ENCODE measurements at places on chromosomes 12 and 14. TPM values are rescaled to one million over a fixed set of nuclear protein-coding genes. Genes with fewer than 3 reads are reported as not detected.

DNA sequence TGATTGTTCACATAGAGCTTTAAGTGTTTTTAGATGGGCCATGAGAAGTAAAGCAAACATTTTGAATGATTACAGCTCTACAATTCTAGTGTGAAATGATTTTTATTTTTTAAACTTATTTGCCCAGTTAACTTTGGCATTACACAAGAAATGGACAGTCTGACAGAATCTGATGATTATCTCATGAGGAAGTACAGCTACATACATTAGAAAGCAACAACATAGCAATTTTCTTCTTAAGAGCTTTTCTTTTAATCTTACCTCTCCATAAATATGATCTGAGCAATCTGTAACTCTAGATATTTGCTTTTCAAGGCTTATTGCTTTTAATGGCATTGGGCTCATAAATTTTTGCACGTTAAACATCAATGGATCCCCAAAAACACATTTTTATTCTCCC lies 26.5 kb upstream of the PPP1R12A start:
- H3K4me3 ChIP-seq = no peak overlapping the region
- no peaks in the 10 kb centered on the region for H3K4me1 ChIP-seq
- H3K27me3 ChIP-seq = no peaks in the 10 kb centered on the region
- no peak for DNase-seq
- H3K27ac ChIP-seq = no peak overlapping the region

GRCh38 chr12:10252201-10252600 lies 39.5 kb downstream of the GABARAPL1 start:
- H3K27me3 ChIP-seq = no peaks in the 10 kb centered on the region
- H3K27ac ChIP-seq = no peak overlapping the region
- H3K4me1 ChIP-seq = no peaks in the 10 kb centered on the region
- no peaks in the 10 kb centered on the region for H3K36me3 ChIP-seq

DNA sequence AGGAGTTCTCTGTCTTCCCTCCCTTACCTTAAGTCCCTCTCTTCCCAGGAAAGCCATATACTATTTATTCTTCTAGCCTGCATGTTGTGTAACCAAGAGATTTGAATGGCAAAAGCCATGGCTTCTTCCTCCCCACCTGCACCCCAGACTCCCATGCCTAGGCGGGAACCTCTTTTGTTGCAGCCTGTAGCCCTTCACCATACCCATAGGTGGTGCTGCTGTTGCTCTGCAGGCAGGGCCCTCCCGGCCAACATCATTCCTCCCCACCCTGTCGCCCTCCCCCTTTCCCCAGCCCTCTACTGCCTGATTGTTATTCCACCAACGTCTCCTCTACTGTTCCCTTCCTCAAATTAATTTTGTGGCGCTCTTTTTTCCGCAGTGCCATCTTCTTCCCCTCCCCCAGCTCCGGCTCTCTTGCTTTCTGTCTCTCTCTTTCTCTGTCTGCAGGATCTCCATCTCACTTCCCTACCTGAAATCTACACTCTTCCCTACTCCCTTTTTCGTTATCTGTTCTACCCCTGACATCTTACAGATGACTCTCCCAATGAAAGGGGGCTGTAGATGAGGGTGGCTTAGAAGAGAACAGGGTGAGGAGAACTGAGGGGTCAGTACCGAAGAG lies 13.8 kb downstream of the NGDN start:
- H3K27ac ChIP-seq = no peak overlapping the region
- no peak for DNase-seq
- peaks cover 7% of the 10 kb centered on the region for H3K36me3 ChIP-seq
- H3K27me3 ChIP-seq = no peaks in the 10 kb centered on the region
- no peak overlapping the region for H3K4me3 ChIP-seq

GRCh38 chr14:99179506-99179905 lies 92.5 kb downstream of the BCL11B start:
- H3K4me1 ChIP-seq = peaks cover 56% of the 10 kb centered on the region
- no peak for DNase-seq
- peaks cover 87% of the 10 kb centered on the region for H3K36me3 ChIP-seq
- no peak overlapping the region for H3K4me3 ChIP-seq

DNA sequence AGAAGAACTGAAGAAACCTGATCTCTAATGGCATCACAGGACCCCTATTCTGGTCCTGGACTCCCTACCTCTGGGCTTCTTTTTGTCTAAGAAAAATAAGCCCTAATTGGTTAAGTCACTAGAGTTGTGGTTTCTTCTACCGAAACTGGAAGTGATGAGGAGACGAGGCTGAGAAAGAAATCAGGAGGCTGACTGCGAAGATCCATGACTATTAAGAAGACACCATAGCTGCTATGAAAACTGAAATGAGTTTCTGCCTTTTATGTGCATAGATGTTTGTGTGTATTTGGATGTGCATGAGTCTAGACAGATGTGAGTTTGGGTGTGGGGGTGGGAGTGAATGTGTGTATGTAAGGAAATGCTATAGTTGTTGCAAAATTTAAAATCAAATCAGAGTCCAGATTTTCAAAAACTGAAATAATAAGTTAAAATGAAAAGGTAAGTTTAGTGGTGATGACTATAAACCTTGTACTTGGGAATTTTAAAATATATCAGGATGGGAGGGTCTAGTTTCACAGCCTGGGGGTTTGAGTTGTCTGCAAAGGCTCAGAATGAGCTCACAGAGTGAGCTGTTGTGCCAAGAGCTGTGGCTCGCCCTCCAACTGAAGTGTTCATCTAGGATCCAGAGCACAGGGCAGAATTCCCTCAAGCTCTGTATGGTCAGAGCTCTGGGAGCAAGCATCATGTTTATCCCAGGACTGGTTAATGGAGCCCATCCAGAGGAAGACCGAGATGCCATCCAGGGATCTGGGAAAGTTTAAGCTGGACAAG lies 94.9 kb downstream of the VCPKMT start:
- H3K27ac ChIP-seq = no peak overlapping the region
- H3K36me3 ChIP-seq = no peaks in the 10 kb centered on the region
- H3K4me3 ChIP-seq = no peak overlapping the region
- H3K27me3 ChIP-seq = no peaks in the 10 kb centered on the region

Gene ESRRB
- 0.47 TPM for total RNA-seq

DNA sequence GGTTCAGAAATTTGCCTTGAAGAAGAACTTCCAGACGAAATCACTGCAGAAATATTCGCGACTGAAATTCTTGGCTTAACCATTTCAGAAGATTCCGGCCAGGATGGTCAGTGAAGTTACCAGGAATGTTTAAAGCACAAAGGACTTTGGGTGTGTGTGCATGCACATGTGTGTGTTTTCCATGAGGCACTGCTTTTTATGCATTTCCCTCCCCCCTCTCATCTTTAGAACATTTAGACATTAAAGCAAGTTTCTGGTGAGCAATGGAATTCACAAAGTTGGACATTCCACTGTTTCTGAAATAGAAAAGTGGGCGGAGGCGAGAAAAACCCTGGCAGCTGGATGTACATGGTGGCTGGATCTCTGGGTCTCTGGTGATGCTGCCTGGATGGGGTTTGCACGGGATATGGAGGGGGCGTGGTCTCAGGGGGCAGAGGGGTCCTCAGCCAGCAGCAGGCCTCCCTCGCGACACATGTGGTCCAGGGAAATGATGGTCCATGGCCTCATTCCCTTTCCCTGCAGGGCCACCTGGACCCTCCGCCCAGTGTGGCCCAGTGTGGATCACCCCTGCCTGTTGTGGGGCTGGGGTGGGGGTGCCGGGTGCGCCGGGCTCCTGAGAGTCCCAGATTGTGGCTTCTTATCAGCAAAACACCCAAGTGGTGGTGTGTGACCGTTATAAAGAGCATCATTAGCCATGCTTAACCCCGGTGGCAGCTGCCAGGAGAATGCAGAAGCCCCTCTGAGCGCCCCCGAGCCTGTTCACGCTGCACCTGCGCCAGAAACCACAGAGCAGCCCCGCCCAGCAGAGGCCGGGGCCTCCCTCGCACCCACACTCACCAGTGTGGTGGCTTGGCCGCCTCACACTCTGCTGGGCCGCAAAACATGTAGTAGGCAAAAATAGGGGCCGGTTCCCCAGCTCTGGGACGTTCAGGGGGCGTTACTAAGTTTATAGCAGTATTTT lies 17.8 kb upstream of the BCL7A start:
- peak overlapping the region; percentile 46 for H3K4me3 ChIP-seq
- DNase-seq = no peak
- peaks cover 48% of the 10 kb centered on the region for H3K4me1 ChIP-seq
- H3K27me3 ChIP-seq = no peaks in the 10 kb centered on the region
- peak overlapping the region; percentile 67 for H3K27ac ChIP-seq
- H3K36me3 ChIP-seq = peaks cover 7% of the 10 kb centered on the region

DNA sequence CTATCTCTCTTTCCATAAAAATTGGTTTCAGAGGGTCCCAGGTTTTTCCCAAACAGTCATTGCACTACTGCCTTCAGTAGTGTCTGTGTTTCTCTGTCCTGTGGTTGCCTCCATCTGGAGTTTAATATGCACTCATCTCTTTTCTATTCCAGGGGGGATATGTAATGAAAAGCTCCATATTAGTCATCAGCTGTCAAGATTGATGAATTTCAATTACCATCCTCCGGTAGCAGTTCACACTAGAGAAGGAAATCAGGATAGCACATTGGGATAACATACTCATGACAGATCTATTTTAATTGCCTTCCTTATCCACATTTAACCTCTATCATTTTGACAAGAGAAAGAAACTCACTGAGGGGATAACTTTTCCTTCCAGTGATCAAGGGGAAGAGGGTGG lies 589.0 kb upstream of the SEL1L start:
- H3K36me3 ChIP-seq = no peaks in the 10 kb centered on the region
- H3K27me3 ChIP-seq = no peaks in the 10 kb centered on the region
- no peak for DNase-seq
- no peaks in the 10 kb centered on the region for H3K4me1 ChIP-seq

Gene KRT73
- total RNA-seq = 0.28 TPM

DNA sequence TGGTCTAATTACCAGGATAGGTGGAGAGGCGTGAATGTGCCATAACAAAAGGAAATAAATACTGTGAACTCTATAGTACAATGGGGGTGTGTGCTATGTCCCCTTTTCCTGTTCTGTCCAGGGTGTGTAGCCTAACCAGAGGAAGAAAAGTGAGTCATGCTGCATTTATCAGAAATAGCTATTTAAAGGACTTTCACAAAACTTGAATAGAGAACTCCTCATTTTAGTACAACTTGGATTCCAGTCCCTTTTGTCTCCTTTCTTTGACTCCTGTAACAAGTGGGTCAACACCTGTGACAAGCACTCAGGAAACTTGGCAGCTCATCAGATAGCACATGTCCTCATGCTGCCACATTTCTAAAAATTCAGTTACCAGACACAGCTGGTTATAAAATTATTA lies 123.4 kb downstream of the CCDC91 start:
- peaks cover 3% of the 10 kb centered on the region for H3K4me1 ChIP-seq
- H3K27me3 ChIP-seq = no peaks in the 10 kb centered on the region
- H3K27ac ChIP-seq = no peak overlapping the region
- no peak overlapping the region for H3K4me3 ChIP-seq
- DNase-seq = peak; percentile 41
- no peaks in the 10 kb centered on the region for H3K36me3 ChIP-seq

DNA sequence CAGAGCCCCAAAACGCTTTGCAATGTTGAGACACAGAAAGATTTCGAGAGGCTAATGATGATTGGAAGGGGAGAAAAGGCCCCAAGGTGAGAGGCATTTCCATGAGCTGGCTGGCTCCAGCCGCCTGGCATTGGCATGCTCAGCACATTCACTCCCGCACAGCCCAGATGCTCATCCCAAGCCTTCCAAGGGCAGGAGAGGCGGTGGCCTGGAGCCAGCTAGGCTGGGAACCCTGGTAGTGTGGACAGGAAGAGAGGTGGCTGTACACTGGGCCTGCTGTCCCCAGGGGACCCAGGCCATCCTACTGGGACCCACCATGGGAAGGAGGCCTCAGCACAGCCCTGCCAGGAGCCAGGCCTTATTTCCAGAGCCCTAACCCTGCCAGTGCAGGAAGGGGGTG lies 72.2 kb downstream of the SPTB start:
- H3K4me1 ChIP-seq = peaks cover 2% of the 10 kb centered on the region
- no peaks in the 10 kb centered on the region for H3K27me3 ChIP-seq
- no peak for DNase-seq
- no peak overlapping the region for H3K27ac ChIP-seq
- no peak overlapping the region for H3K4me3 ChIP-seq
- no peaks in the 10 kb centered on the region for H3K36me3 ChIP-seq

DNA sequence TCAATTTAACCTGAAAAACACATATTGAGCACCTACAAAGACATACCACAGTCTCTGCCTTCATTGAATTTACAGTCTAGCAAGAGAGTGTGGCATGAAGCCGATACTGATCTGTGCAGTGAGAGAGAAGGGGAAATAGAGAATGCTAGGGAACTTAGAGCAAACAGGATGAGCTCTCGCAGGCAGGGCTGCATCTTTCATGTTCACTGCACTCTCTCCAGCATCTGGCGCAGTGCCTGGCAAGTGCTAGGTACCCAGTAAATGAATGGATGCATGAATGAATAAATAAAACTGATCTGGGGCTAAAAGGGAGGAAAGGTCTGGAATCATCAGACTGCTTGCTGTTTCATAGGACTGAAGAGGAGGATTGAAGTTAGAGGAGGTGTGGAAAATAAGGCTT lies 256.5 kb upstream of the NPAS3 start:
- H3K27me3 ChIP-seq = no peaks in the 10 kb centered on the region
- H3K4me3 ChIP-seq = no peak overlapping the region
- H3K27ac ChIP-seq = no peak overlapping the region
- DNase-seq = no peak
- H3K4me1 ChIP-seq = no peaks in the 10 kb centered on the region

DNA sequence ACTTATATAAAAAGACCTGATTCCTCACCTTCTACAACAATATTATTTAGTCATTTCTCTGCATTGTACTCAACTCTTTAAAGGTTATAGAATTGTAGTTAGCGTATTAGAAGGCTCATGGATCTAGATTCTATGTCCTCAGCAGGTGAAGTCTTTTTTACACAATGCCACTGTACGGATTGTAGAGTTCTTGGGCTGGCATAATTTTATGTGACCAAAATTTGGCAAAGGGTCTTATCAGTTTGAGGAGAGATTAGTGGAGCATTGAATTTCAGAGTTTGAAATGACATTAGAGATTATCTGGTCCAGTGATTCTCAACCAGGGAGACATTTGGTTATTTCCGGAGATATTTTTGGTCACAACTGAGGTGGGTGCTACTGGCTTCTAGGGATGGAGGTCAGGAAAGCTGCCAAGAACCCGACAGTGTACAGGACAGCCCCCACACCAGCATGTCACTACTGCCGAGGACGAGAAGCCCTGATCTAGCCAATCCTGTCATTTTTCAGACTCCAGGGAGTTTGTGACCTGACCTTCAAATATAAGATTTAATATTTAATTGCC lies 63.9 kb downstream of the BICD1 start:
- no peaks in the 10 kb centered on the region for H3K27me3 ChIP-seq
- no peaks in the 10 kb centered on the region for H3K4me1 ChIP-seq
- no peak for DNase-seq
- no peak overlapping the region for H3K4me3 ChIP-seq

- no peak overlapping the region for H3K4me3 ChIP-seq
- H3K36me3 ChIP-seq = no peaks in the 10 kb centered on the region
- DNase-seq = no peak
- H3K4me1 ChIP-seq = no peaks in the 10 kb centered on the region
Observed at GRCh38 chr14:41280745-41281144, 325.9 kb upstream of the LRFN5 start.

- H3K36me3 ChIP-seq = no peaks in the 10 kb centered on the region
- no peak for DNase-seq
- H3K4me1 ChIP-seq = no peaks in the 10 kb centered on the region
- H3K27me3 ChIP-seq = no peaks in the 10 kb centered on the region
- H3K27ac ChIP-seq = peak overlapping the region; percentile 36
Observed at GRCh38 chr14:68586896-68587751, 205.7 kb downstream of the ZFP36L1 start.

GRCh38 chr14:67680121-67680602 lies 5.7 kb upstream of the VTI1B start:
- no peaks in the 10 kb centered on the region for H3K4me1 ChIP-seq
- no peak overlapping the region for H3K4me3 ChIP-seq
- no peak for DNase-seq
- no peaks in the 10 kb centered on the region for H3K27me3 ChIP-seq
- H3K36me3 ChIP-seq = peaks cover 12% of the 10 kb centered on the region

- no peak overlapping the region for H3K4me3 ChIP-seq
- no peak for DNase-seq
- H3K27me3 ChIP-seq = no peaks in the 10 kb centered on the region
Observed at GRCh38 chr12:58253663-58254062, 312.3 kb downstream of the ATP23 start.
